Stimulated activated CD4-positive, alpha-beta T cell treated with anti-CD3 and anti-CD28 coated beads, Interleukin-4, amount 100 ng/mL, for 24 hours (primary cell): ENCODE measurements at places on chromosomes 5 and 9.

DNA sequence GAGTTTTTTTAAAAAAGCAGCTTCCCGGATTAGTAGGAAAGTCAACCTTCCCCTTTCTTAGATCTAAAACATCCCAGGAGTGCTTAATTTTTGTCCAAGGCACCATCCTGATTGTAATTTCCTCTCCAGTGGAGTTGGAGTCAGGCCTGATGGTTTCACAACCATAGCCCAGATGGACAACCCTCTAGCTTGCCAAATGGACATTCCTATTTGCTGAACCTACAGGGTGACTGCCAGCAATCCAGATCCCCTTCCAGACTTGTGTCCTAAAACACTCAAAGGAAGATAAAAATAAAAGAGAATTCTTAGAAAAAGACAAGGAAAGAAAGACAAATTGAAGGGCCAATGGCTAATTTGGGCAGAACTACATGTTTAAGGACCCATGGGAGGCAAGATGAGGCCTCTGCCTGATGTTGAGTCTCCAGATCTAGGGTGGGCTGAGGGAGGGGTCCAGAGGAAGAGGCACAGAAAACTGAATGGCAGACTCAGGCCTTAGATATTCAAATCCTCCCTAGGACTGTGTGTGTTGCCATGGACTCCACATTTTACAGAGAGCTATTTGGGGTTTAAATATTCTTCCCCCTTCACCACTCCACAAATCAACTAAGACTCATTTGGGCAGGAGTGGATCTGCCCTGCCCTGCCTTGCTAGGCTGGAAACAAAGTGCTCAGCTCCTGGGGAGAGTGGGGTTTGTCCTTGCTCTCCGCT, 38.5 kb upstream of the SLC44A1 start:
- DNase-seq = no peak

DNA sequence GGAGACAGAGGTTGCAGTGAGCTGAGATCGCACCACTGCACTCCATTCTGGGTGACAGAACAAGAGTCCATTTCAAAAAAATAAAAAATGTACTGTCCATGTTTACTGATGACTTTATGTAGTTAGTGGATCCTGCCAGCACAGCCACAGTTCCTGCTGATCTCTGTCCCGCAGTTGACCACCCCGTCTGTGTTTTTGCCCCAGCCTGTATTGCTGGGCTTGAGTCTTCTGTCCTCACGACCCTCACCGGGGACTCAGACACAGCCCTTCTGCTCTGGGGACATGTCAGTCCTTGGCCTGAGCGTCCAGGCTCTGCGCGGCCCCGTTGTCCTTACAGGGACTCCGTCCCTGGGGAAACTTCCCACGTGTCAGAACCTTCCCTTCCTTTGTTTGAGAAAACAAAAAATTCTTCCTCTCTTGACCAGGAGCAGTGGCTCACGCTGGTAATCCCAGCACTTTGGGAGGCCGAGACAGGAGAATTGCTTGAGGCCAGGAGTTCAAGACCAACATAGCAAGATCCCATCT, 14.5 kb downstream of the SURF6 start:
- no peak for DNase-seq

DNA sequence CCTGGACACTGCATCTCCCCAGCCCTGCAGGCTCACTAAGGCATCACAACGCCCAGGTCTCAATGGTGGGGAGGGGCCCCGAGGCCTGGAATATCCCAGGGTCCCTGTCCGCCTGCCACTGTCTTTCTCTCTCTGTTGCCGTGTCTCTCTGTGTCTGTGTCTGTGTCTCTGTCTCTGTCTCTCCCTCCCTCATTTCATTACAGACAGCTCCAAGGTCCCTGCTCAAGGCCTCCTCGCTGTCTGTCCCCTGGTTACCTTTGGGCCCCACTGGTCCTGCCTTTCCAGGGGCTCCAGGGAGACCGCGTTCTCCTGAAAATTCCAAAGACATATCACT, 3.2 kb downstream of the FCN1 start:
- DNase-seq = no peak

- DNase-seq = no peak
Measured at GRCh38 chr9:129576546-129577543, 44.1 kb downstream of the C9orf50 start.

GRCh38 chr9:137771580-137771979, 106.0 kb upstream of the CACNA1B start:
- no peak for DNase-seq

DNA sequence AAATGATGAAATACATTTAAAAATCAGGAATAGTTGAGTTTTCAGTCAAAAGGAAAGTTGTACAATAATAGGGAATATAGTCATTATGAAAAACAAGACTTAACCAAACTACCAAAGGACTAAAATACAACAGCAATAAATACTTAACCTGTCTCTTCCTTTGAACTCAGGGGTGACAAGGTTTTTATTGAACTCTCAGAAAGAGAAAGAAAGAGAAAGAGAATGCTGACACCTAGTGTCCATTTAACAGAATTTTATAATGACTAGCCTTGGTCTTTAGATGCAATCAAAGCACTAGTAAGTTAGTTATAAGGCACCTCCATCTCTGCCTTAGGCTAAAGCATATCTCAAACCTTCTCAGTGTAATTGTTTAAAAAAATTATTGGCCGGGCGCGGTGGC, 47.5 kb downstream of the UIMC1 start:
- DNase-seq = no peak

DNA sequence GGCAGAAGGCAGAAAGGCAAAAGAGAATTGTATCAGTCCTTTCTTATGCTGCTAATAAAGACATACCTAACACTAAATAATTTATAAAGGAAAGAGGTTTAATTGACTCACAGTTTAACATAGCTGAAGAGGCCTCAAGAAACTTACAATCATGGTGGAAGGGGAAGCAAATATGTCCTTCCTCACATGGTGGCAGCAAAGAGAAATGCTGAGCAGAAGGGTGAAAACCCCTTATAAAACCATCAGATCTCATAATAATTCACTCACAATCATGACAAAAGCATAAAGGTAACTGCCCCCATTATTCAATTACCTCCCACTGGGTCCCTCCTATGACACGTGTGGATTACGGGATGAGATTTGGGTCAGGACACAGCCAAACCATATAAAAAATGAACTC, 312.5 kb upstream of the PTGER4 start:
- no peak for DNase-seq
